Coronary artery (tissue), 2 donors: ENCODE measurements at places on chromosomes 11 and 22.

DNA sequence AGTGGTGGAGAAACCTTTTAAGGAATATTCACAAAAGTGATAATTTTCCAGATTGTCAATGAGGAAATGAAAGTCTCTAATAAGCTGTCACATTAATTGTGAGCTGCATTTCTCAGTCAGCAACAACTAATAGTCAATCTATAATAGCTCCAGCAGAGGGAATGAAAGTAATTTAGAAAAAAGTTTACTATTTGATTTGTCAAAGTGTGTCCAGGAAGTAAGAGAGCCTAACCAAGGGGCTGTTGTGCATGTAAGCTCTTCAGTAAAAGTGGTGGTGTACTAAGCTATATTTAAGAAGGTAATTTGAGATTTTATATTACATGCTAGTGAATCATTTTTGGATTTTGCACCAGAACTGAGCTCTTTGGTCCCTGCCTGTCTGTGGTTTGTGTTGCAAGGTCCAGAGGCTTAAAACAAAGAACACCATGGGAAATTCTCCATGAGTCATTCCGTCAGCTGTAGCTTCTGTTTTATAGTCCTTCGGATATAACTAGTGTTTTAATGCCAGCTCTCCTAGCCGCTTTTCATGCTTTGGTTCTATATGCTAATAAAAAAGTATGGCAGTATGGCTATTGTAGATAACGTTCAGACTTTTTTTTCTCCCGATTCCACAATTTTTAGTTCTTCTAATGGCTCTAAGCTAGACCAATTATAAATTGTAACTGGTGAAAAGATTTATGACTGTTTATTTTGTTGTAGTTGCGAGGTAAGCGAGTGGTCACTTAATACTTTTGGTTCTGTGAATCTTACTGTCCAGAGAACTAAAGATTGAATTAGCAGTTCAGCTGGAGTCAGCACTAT, 64.6 kb downstream of the ARHGEF12 start:
- DNase-seq: no peak

- DNase-seq: no peak
Measured at GRCh38 chr11:45024846-45025588, 74.3 kb upstream of the TP53I11 start.

DNA sequence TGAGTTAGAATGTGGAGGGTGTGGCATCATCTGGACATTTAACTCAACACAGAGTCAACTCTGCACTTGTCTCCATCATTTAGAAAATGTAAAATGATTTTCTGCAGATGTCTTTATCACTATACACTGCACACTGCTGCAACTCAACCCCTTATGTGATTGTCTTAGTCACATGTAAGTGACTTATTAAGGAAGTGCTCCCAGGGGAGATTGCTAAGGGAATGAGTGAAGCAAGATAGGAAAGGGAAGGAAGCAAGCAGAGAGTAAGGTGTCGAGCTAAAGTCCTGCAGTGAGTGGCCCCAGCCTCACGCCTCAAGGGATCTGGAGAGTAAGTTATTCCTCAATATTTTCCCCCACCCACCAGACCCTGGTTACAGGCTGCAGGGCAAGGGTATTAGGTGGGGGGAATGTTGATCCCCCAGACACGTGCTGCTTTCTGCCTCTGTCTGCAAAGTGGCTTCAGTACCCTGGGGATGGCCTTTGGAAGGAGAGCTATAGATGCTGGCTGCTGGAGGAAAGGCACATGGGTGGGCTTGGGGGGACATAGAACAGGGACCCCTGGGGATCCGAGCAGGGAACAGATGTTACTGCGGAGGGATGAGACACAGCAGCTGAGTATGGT, 7.2 kb upstream of the CBX6 start:
- DNase-seq: no peak

DNA sequence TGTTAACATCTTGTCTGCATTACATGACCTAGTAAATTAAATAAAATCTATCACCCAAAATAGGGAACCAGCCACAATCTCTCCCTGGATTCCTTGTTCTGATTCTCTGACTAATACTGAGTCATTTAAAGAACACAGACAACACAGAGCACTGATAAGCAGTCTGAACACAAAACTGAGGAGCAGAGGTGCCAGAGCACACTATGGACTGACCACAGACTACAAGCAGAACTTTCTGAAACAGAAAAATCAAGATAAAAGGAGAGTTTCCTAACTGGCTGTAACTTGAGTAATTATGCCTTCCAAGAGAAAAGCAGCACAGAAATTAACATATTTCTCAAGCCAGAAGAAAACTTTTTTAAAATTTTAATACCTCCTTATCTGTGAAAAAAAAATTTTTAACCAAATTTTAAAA, 128.8 kb downstream of the SGSM3 start:
- no peak for DNase-seq

DNA sequence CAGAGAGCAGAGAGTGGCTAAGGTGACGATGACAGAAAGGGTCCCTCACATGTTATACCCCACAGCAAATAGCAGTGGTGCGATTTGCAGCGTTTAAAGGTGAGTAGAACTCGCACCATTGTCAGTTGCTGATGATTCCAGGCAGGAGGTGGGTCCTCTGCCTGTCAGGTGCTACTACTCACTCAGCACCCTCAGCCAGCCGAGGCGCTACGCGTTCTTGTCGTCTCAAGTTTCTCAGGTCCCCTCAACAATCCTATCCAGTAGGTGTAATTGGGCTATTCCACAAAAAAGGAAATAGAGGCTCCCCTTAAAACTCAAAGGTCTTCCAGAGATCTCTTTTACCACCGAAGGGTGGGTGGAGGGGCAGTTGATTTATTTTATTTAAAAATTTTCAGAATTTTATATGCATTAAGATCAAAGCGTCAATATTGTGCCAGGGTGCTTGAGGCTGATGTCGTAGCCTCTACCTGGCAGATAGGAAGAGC, 18.3 kb downstream of the ELF5 start:
- DNase-seq: no peak

DNA sequence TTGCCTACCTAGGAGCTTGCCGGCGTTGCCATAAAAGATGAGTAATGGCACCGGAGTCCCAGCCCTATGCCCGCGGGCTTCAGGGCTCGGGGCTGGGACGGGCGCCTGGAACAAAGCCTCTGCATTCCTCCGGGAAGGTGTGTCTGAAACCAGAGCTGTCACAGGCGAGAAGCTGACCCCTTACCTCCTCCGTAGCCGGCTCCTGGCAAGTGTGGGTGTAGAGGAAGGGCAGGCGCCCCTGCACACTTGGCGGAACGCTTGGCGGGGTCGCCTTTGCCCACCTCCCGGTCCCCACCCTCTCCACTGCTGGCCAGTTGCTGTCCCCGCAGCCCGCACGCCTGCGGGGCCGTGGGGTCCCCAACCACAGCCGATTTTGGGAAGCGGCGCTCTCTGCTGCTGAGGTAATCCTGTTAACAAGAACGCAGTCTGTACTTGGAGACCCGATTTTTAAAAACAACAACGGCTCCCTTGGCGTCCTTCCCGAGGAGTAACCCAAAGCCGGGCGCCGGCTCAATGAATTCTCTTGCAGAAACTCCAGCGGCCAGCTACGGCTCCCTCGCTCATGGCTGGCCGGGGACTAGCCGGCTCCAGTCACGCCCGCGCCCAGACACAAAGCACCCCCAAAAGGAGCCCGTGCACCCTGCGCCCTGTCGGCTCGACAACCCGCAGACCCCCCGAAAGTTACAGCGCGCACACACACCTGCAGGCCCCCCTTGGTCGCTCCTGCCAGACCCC, 89.2 kb downstream of the PLEKHA7 start:
- DNase-seq: no peak

GRCh38 chr22:48889887-48890692, 937.6 kb downstream of the BRD1 start:
- DNase-seq: peak; percentile 68

DNA sequence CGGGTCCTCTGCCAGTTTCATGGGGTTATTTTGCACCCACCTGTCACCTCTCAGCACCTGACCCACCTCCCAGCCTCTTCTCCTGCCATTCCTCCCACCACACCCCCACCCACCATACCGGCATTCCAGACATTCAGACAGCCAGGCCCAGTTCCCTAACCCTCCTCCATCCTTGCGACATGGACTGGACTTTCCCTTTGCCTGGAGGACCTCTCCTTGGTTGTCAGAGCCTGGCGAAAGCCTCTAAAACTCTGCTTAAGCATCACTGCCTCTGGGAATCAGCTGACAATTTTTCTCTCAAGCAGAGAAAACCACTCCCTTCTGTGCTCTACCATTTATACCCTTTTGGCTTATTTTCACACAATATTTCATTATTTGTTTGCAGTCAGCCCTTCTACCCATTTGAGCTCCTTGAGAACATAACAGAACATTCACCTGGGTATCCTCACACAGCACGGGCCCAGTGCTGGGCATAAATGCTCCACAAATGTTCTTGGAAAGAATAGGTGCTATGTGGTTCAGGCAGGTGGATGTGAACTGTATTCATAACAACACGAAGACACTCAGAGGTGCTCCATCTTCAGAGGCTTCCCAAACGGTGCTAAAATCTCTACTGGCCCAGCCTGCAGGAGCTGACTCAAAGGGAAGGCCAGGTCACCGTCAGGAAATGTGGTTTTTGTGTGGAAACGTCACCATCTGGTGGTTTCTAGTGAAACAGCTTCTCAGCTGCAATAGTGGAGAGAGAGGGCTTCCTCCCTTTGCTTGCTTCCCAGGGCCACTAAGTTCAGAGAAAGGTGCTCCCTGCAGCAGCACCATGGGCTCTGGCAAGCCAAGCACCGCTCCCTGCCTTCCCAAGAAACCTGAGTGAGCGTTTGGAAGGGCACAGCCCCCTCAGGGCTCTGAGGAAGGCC, 10.4 kb downstream of the SPATA19 start:
- DNase-seq: peak; percentile 70

DNA sequence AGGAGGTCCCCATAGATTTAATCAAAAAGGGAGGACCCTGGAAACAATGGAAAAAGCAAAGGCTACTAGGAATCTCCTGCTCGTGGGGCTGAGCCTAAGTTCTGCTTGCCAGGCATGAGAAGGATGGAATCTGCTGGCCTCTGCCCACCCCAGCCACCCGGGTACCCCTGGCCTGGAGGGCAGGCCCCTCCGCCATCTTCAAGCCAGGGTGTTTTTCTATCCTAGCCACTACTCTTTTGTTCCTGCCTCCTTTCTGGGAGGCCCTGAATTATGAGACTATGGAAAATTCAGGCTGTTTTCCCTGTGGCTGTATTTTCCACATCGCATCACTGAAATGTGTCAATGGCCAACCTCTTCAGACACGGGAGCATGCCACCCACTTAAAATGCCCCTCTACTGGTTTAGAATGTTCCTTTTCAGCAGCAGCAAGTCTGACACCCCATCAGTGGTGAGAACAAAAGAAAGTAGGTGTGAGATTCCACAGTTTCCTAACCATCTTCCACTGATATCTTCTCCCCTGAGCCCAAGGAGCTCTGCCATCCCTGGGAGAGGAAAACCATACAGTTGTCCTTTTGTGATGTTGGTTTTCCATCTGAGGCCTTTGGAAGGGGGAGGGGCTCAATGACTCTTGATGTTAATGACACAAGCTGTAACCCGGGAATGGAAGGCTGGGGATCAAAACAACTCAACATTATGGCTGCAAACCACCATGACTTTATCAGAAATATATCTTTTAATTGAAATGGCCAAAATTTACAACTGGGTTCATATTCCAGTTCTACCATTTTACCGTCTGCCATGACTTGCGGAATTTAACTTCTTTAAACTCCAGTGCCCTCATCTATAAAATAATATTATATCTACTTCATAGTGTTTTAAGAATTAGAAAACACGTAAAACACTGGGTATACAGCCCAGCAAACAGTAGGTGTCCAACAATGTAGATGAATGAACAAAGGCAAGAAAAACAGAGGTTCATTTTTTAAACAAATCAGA, 22.2 kb downstream of the DKK3 start:
- peak; percentile 65 for DNase-seq

DNA sequence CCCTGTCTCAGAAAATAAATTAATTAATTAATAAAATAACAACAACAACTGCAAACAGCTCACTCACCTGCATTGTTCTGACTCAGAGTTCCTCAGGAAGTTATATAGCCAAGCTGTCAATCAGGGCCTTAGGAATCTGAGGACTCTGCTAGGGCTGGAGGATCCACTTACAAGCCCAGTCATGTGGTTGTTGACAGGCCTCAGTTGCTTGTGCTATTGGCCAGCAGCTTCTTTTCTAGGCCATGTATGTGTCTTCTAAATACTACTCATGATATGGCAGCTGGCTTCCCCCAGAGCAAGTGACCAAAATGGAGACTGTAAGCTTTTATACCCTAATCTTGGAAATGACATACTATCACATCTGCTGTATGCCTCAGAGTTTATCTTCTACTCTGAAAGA, 20.8 kb upstream of the ATP5MG start:
- no peak for DNase-seq

- no peak for DNase-seq
Measured at GRCh38 chr11:129974237-129974636, 28.4 kb downstream of the PRDM10 start.

GRCh38 chr11:31690516-31690915, 120.6 kb downstream of the PAX6 start:
- no peak for DNase-seq

GRCh38 chr11:102780491-102780918, at the start of gene MMP10:
Gene MMP10 (minus strand): TSS chr11:102780628. CDS start chr11:102780591, 37 bp downstream.
- DNase-seq: no peak

- DNase-seq: no peak
Measured at GRCh38 chr11:130115218-130115617, 44.4 kb upstream of the ST14 start.

DNA sequence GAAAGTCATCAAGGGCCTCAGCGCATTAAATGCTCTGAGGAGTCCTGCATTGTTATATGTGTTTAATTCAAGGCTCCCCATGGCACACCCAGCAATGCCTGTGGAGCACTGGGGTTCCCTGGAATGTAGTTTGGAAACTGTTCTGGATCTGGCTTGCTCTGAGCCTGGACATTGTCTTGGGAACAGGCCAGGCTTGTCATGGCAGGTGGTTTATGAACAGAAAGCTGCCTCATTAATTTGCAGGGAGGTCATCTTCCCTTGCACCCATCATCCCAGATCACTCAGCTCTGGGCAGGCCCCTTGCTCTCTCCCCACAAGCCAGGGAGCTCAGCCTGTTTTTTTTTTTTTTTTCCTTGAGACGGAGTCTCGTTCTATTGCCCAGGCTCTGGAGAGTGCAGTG, 32.9 kb downstream of the RPS6KA4 start:
- DNase-seq: no peak

DNA sequence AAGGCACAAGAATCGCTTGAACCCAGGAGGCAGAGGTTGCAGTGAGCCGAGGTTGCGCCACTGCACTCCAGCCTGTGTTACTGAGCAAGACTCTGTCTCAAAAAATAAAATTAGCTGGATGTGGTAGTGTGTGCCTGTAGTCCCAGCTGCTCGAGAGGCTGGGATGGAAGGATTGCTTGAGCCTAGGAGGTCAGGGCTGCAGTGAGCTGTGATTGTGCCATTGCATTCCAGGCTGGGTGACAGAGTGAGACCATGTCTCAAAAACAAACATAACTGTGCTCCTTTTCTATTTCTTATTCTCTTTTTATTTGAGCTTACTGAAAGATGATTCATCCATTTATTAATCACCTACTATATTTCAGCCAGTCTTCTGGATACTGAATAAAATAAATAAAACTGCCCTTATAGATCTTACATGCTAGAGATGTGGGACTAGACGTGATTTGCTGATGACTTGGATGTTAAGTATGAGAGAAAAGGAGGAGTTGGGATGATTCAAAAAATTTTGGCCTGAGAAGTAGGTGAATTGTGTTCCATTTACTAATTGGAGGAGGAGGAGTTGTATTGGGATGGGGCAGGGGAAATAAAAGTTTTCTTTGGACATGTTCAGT, 18.0 kb downstream of the PAAF1 start:
- DNase-seq: no peak
